Activated T-cell treated with anti-CD3 and anti-CD28 coated beads, Interleukin-2, amount 50 U/mL, for 72 hours (primary cell): ENCODE measurements at places on chromosomes 2 and 18. TPM values are rescaled to one million over a fixed set of nuclear protein-coding genes. Genes with fewer than 3 reads are reported as not detected.

The ERFE gene
- total RNA-seq, result 0.88 TPM

The TGFA gene
- total RNA-seq, result 2.5 TPM

The SLC19A3 gene
- total RNA-seq, result not detected

The TMEM247 gene
- not detected for total RNA-seq

The HJURP gene
- total RNA-seq, result 84.3 TPM

The DGKD gene
- 78.0 TPM for total RNA-seq

The DCDC2C gene
- not detected for total RNA-seq

The RAB31 gene
- total RNA-seq, result 0.82 TPM

The LINC00305 gene
- not detected for total RNA-seq

The ZBTB7C gene
- 0.05 TPM for total RNA-seq

The C2orf80 gene
- total RNA-seq, result not detected

The ITGA4 gene
- 47.3 TPM for total RNA-seq

The FHOD3 gene
- 0.28 TPM for total RNA-seq

The GPR45 gene
- total RNA-seq, result not detected

DNA sequence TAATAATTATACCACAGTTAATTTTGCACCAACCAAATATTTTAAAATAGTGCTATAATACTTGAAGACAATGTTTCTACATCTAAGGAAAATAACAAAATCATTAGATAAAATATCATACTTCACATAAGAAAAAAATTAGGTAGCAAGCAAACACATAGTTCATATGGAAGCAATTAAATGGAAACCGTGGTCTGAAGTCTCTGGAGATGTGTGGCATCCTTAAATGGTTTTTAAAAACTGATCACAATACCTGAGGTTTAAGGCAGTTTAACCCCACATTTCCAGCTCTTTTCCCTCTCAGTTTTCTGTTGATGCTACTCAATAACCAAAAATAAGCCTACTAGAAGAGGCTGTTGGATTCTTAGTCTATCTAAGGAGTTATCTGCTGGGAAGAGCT is 71.3 kb downstream of the ASXL2 start:
- DNase-seq, result no peak

GRCh38 chr18:6414118-6414722 is 491 bp downstream of the L3MBTL4 start:
- DNase-seq, result peak; percentile 61

DNA sequence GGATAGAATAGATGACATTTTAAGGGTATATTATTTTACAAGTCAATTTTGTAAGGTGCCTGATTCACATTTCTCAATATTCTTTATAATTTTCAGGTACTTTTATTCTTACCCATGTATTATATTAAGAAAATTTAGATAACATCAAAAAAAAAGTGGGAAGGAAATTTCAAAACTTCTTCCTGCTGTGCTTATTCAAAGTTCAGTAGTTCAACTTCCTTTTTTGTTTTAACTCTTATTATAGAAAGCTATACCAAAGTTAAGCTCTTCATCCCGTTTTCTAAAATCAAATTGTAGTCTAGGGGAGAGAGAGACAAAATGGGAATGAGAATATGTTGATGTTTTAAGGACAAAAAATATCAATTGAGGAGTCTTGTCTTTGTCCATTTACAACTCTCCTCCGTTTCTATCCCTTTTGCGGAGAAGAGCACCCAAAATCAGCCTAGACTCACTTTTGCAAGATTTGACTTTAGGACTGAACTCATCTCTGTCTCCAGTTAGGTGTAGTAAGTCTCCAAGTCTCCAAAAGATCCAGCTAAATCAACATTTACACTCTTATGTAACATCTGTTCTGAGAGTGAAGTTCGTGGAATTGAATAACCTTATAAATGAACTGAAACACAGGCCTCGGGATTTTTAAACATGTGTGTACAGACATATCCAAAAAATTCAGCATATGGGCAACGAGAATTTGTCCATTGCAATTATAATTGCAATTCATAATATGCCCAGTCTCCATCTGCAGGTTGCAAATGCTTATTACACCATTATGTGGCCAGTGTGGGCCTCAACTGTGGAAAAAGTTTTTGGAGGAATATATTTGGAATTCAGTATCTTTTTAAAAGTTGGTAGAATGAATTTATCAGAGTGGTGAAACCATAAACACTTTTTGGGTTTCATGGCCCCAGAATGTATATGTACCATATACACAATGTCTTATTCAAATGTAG is 23.9 kb downstream of the FAM124B start:
- DNase-seq, result no peak

DNA sequence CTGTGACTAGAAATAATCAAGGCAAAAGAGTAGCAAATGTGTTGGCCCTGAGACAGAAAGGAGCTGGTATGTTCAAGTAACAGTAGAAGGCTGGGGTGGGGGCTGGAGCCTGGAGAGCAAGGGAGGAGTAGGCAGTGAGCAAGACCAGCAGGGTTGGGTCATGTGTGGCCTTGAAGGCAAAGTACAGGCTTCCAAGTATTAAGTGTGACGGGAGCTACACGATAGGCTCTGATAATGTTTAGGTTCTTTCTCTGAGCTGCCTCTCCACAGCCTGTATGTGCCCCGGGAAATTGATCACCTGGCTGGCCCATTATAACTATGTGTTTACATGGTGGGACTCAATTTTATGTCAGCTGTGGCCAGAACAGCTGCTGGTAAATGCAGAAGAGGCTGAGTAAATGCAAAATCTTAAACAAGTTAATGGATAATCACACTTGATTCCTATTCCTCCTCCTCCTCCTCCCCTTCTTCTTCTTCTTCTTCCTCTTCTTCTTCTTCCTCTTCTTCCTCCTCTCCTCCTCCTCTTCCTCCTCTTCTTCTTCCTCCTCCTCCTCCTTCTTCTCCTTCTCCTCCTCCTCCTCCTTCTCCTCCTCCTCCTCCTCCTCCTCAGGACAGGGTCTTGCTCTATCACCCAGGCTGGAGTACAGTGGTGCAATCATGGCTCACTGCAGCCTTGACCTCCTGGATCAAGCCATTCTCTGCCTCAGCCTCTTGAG is 9.3 kb downstream of the IL1F10 start:
- DNase-seq, result no peak

DNA sequence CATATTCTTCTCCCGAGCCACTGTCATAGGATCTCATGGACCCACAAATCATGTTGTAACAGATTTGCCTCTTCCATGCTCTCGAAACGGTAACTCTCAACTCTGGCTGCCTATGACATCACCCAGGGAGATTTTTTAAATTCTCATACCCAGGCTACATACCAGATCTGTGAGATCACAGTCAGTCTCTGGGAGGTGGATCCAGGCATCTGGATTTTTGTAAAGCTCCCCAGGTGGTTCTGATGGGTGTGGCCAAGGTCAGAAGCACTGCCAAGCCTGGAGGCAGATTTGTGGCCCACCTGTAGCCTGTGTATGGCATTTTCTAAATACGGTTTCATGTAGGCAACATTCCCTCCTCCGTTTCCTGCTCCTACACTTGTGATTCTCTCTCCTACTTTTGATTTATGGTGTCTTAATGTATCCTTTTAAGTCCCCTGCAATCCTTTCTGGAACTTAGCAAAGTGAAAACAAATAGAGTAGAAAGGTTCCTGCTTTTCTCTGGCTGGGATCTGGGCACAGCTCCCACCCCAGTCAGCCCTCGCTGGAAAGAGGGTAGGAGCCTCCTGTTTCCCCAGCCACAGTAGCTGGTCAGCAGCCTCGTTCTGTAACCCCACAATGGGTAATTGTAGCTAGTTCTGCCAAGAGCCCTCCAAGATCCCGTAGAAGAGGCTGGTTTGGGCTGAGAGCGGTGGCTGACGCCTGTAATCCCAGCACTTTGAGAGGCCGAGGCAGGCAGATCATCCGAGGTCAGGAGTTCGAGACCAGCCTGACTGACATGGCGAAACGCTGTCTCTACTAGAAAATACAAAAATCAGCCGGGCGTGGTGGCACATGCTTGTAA is 96.2 kb downstream of the KLHL29 start:
- no peak for DNase-seq

DNA sequence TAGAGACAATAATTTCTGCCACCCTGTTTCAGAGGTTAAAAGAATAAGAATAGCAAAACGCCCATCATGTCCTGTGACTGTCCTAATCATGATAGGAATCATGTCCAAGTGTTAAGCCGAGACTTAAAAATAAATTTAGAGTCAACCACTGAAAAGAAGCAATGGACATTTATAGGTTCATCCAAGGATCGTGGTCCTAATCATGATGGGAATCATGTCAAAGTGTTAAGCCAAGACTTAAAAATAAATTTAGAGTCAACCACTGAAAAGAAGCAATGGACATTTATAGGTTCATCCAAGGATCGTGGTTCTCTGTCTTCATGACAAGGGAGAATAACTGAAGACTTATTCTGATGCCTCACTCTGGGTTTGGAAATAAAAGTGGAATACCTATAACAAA is 73.6 kb downstream of the PDE11A start:
- DNase-seq, result no peak

GRCh38 chr18:52678034-52678433 is 338.0 kb downstream of the DCC start:
- DNase-seq, result no peak

- DNase-seq, result no peak
Observed at GRCh38 chr2:112841295-112842044, 4.9 kb upstream of the IL1B start.

DNA sequence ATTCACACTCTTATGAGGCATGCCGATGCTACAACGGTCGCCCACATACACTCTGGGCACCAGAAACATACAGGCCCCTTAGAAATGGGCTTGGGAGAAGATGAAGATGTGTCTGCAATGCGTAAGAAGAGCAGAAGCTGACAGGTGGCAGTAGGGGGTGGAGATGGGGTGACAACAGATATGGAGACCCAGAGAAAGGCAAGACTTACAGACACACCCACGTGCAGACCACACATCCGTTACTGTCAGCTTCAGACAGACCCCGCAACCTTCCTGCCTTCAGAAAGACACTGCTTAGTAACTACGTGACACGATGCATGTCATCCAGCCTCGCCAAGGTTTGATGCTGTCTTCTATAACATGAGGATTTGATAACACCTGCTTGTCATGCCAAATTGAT is 89.5 kb downstream of the ZFP36L2 start:
- peak; percentile 79 for DNase-seq

DNA sequence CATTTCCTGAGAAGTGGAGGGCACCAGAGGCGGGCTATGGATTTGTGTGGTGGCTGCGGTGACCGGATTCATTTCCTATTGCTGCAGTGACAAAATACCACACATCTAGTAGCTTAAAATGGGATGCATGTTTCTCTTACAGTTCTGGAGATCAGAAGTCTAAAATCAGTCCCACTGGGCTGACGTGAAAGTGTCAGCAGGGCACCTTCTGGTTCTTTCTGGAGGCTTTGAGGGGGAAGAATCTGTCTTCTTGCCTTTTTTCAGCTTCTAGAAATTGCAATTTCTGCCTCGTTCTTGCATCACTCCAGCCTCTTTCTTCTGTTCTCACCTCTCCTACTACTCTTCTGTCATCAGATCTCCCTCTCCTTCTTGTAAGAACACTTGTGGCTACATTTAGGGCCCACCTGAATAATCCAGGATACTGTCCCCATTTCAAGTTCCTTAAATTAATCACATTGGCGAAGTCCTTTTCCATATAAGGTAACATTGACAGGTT is 111.2 kb downstream of the MARCHF4 start:
- no peak for DNase-seq

- no peak for DNase-seq
Observed at GRCh38 chr2:164053021-164053420, 317.2 kb upstream of the FIGN start.

DNA sequence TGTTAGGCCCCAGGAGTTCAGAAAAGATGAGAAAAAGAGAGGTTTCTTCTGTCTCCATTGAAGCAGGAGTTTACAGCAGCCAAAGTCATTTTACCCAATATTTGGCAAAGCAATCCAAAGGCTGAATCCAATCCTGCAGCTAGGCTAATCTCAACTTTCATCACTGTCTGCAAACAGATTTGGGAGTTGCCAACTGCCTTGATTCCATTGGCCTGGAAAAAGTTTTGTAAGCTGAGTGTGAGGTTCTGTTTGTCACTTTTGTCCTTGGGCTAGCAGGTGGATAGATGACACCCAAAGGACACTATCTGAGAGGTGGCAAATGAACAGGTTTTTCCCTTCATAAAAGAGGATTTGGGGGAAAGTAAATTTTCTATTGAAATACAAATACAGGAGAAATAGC is 56.6 kb upstream of the SETBP1 start:
- DNase-seq, result no peak

- no peak for DNase-seq
Observed at GRCh38 chr2:188668017-188668680, 306.0 kb upstream of the COL3A1 start.

- no peak for DNase-seq
Observed at GRCh38 chr2:97998431-97999005, 2.8 kb upstream of the TMEM131 start.

DNA sequence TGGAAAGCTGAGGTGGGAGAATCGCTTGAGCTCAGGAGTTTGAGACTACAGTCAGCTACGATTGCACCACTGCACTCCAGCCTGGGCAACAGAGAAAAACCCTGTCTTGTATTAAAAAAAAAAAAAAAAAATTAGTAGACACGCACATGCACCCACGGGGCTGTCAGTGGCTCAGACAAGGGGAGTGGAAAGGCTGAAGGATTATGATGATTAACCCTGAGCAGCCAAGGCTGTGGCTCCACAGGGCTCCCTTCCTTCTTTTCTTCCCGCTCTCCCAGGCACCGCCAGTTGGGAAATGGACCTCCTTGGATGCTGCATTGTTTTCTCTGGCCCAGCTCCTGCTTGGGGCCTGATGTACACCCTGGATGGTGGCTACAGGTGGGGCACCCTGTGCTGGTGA is 49.0 kb upstream of the RAB6C start:
- DNase-seq, result no peak

DNA sequence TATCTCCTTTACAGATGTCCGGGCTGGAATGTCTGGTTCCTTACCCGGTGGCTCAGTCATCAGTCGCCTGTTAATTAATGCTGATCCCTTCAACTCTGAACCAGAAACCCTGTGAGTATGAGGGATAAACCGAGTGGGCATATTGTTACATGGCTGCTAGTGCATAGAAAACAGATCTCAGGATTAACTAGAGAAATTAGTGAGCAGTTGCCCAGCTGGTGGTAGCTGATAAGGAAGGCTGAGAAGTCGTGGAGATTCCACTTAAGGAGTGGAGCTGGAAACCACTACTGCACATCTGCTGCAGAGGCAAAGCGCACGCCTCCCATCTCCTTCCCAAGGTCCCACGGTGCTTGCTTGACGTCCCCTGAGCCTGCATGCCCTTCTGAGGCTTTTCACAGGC is 97.7 kb downstream of the DGKD start:
- DNase-seq, result no peak

DNA sequence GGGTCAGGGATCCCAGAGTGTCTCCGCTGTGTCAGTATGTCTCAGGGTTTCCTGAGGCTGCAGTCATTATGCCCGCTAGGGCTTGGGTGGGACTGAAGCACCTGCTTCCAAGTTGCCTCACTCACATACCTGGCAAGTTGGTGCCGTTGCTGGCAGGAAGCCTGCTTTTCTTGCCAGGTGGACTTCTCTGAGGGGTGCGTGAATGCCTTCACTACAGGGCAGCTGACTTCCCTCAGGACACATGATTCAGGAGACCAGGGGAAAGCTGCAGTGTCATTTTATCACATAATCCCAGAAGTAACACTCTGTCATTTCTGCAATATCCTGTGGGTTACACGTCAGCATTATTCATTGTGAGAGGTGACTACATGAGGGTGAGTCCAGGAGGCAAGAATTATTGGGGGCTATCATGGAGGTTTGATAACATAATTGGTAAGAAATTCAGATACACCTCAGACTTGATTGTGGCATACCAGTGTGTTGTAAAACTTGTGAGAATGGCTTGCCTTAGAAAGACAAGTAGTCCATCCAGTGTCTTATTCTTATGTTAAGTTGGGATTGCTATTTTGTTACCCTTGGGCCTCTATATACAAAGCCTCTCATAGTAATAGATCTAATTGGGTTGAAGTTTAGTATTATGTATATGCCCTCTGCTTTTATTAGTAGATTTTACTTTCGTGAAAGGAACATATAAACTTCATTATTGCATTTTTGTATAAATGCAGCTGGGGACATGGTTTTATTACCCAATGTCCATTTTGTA is 44.1 kb downstream of the NEDD4L start:
- DNase-seq, result no peak
